ENCODE measurements at places on chromosomes 7 and 10. TPM values are rescaled to one million over a fixed set of nuclear protein-coding genes. Genes with fewer than 3 reads are reported as not detected.

PTPRZ1 gene
- total RNA-seq = not detected

SH2D4B gene
- total RNA-seq = not detected

NUP42 gene
- total RNA-seq = 29.8 TPM

AKR1E2 gene
- total RNA-seq = 2.5 TPM

GPR15LG gene
- not detected for total RNA-seq

TMEM72 gene
- total RNA-seq = 0.25 TPM

EVX1 gene
- not detected for total RNA-seq

KCP gene
- 0.98 TPM for total RNA-seq

ITIH2 gene
- total RNA-seq = not detected

AEBP1 gene
- total RNA-seq = 273 TPM

LIPK gene
- total RNA-seq = not detected

PDCD4 gene
- 17.4 TPM for total RNA-seq

NAT16 gene
- not detected for total RNA-seq

DNAH11 gene
- total RNA-seq = not detected

FAM131B gene
- total RNA-seq = 0.33 TPM

HOXA3 gene
- total RNA-seq = 86.7 TPM

FZD8 gene
- total RNA-seq = 1.8 TPM

AS3MT gene
- total RNA-seq = 4.7 TPM

PRRT4 gene
- not detected for total RNA-seq

ABCB1 gene
- total RNA-seq = 20.4 TPM

TMEM273 gene
- not detected for total RNA-seq

FOXK1 gene
- total RNA-seq = 53.2 TPM

GCK gene
- 2.4 TPM for total RNA-seq

FOXI2 gene
- total RNA-seq = not detected

BTBD16 gene
- 1.4 TPM for total RNA-seq

SPDYE8 gene
- total RNA-seq = not detected

CALY gene
- total RNA-seq = not detected

GALNT17 gene
- total RNA-seq = 0.13 TPM

IFIT5 gene
- total RNA-seq = 8.8 TPM

PAPSS2 gene
- 13.7 TPM for total RNA-seq

ASB13 gene
- total RNA-seq = 11.9 TPM

FBH1 gene
- total RNA-seq = 49.1 TPM

PDIA4 gene
- total RNA-seq = 157 TPM

NPTX2 gene
- 0.13 TPM for total RNA-seq

AGBL3 gene
- total RNA-seq = 0.89 TPM

ZNF12 gene
- total RNA-seq = 21.7 TPM

ATRNL1 gene
- 26.1 TPM for total RNA-seq

UTF1 gene
- not detected for total RNA-seq

TPK1 gene
- total RNA-seq = 5.3 TPM

CUBN gene
- total RNA-seq = 0.16 TPM

ETV1 gene
- 15.6 TPM for total RNA-seq

PRPS1L1 gene
- total RNA-seq = not detected

CFTR gene
- 1.3 TPM for total RNA-seq

UPP1 gene
- 39.6 TPM for total RNA-seq

ECHDC3 gene
- 22.2 TPM for total RNA-seq

NODAL gene
- total RNA-seq = not detected

TAS2R3 gene
- 0.25 TPM for total RNA-seq

ADAP1 gene
- total RNA-seq = 0.98 TPM

OR6V1 gene
- total RNA-seq = not detected

SLC13A1 gene
- not detected for total RNA-seq

TMEM60 gene
- total RNA-seq = 10.1 TPM
